ENCODE measurements at places on chromosomes 7 and 10.

DNA sequence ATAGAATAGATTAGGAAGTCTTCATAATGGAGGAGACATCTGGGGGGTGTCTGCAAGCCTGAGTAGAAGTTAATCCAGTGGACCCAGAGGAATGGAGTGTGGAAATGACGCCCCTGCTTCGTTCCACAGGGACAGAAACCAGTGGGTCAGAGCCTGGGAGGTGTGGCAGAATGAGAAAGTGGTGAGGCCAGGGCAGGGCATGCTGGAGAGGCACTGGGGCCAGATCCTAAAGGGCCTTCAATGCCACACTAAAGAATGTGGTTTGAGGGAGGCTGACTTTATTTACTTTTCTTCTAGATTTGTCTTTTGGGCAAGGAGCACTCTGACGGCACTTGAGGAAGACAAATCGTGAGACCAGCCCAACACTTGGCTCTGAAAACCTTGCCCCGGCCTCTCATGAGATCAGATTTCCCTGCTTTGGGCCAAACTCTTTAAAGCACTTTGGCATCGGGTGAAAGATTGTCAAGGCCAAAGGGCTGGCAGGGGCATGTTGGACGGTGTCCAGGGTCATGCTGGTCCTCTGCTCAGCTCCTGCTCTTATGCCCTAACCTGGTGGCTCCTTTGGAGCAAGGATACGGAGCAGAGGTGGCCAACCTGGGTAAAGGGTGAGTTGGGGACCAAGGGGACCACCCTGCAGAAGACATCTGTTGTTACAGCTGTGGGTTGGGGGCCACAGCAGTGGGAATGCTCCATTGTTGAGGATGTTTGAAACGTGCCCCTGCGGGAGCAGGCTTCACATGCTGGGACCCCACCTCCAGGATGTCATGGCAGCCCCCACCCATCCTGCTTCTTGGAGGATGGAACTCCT lies 157.0 kb upstream of the ZMIZ1 start:
- no peak for DNase-seq

GRCh38 chr10:100194711-100195110 lies 8.9 kb upstream of the ERLIN1 start:
- DNase-seq = no peak

DNA sequence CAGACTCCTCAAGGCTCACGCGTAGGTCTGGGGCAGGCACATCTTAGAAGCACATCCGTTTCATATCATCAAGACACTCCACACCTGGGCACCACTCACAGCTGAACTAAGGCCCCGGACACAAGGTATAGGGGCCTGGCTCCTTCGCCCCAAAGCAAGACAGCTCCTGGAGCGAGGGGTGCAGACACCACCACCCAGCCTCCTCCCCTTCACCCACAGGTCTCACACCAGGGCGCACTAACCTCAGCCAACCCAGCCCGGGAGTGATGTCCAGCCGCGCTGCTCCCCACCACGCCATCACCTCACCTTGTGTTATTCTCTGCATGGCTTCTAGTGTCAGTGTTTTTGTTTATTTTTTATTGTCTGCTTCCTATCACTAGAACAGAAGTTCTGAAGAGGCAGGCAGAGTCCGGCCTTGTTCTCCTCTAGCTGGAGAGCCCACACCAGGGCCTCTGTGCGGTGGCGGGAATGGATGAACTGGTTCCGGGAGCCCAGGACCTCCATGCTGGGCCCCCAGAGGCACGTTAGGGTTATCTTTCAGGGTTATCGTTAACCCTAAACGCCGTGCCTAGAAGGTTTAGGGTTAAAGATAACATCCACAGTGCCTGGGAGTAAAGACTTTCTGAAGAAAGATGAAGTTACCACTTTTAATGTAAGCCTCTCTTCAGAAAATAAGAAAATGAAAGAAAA lies 21.8 kb downstream of the BRI3 start:
- DNase-seq = no peak

GRCh38 chr10:54262726-54263125 lies 538.3 kb downstream of the PCDH15 start:
- no peak for DNase-seq

DNA sequence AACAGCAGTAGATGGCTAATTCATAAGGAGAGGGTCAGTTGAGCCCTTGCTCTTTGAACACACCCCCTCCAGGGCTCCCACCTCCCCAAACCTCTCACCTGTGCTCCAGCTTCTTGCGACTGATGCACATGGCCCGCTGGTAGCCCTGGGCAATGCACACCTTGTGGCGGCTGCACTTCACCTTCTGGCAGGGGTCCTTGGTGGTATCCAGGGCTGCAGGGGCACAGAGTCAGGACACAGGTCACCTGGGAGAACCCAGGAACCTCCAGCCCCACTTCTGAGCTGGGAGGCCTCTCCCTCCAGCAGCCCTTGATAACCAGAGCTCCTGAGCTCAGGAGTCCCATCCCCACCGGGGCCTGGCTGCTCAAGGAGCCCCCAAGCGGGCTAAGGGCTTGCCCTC lies 16.3 kb downstream of the SPOCK2 start:
- no peak for DNase-seq

GRCh38 chr7:67653856-67654454 lies 657.3 kb downstream of the TYW1 start:
- DNase-seq = no peak

- no peak for DNase-seq
These were observed 921.4 kb upstream of the CELF2 start for GRCh38 chr10:10096296-10096695.

DNA sequence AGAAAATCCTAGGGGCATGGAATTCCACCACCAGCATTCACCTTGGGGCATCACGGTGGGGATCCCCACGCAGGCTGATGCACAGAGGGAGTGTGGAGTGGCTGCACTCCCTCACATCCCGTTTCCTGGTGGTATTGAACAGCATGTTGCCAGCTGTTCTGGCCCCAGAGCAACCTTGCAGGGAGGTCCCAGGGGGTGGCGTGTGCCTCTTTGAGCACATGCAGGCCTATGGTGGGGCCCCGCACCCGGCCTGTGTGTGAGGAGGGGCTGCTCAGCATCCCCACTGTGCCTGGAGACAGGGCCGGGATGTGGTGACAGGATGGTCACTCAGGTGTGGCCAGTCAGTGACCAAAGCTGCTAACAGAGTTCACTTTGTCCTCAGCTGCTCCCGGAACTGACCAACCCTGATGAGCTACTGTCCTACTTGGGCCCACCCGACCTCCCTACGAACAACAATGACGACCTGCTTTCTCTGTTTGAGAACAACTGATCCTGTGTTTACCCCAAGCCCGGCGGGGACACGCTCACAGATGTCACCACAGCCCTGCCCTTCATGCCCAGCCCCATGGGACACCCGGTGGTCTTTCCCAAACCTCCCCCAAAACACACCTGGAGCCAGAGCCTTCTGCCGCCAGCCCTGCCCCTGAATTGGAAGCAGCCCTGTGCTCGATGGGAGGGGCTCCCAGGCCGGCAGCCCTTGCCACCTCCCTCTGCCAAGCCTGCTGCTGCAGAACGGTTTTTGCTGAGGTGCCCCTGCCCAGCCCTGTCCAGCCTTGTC lies 18.7 kb downstream of the ZMIZ2 start:
- DNase-seq = no peak

DNA sequence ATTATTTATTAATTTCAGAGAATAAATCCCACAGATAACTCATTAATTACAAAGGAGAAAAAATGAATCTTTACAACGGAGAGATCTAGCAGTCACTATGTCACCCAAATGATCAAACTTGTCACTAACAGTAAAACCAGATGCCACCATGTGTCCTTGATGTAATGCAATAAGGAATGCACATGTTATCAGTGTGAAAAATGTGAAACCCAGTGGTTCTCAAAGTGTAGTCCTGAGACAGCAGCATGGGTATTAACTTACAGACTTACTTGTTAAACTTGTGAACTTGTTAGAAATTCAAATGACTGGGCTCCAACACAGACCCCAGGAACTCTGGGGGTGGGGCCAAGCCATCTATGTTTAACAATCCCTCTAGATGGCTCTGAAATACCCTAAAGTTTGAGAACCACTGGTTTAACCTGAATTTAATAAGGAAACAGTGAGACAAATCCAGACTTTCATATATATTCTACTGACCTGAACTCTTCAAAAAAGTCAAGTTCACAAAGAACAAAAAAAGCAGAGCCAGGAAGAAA lies 77.4 kb downstream of the RNLS start:
- no peak for DNase-seq

Data from activated naive CD4-positive, alpha-beta T cell (primary cell).